ENCODE measurements at places on chromosomes 16 and 17.

DNA sequence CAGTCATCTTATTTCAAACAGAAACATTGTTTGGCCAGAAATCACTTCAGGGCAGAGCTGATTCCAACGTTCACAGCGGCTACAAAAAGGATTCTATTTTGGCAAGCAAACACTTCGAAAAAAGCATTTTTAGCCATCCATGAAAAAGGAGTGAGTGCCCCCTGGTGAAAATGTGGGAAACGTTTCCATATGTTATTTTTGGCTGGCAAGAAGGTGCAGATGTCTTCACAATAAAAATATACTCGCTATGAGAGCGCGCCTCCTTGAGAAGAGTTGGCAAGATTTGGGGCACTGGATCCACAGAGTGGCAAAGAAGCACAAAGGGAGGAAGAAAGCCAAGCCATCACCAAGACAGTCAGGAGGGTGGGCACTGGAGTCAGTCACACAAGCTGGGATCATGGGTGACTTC is 191.1 kb downstream of the CHD9NB start:
- DNase-seq = no peak

DNA sequence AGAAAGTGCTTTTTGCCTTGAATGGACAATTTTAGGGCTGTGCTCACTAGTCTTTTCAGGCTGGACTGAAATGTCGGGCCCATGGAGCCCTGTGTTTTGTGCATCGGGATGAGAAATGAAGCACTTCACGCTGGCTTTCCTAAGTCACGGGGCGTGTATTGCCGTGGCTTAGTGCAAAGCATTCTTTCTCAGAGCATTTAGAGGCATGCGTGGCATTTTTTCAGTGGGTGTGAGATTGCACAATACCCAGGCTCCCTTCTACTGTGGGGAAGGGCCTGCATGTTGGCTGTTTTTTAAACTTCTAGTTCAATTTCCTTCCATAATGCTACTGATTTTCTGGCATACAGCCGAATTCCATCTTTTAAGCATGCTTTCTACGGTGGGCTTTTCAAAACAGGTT is 12.6 kb upstream of the POLR3E start:
- DNase-seq = no peak

- DNase-seq = peak; percentile 59
These were observed 40.0 kb upstream of the CCR7 start for GRCh38 chr17:40605306-40605705.

DNA sequence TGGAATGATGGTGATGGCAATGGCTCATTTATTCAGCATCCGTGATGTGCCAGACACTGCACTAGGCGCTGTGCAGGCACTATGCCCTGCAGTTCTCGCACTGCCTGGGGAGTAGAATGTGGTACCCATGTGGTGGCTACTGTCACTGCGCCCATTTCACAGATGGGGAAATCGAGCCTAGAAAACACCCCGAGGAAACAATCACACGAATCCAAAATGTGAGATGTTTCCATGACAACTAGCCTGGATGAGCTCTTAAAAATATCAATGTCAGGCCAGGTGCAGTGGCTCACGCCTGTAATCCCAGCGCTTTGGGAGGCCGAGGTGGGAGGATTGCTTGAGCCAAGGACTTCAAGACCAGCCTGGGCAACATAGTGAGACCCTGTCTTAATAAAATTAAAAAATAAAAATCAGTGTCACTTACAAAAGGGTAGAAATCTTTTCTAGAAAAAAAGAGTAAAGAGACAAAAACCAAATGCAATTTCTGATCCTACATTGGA is 57.9 kb upstream of the TNRC6A start:
- DNase-seq = no peak

DNA sequence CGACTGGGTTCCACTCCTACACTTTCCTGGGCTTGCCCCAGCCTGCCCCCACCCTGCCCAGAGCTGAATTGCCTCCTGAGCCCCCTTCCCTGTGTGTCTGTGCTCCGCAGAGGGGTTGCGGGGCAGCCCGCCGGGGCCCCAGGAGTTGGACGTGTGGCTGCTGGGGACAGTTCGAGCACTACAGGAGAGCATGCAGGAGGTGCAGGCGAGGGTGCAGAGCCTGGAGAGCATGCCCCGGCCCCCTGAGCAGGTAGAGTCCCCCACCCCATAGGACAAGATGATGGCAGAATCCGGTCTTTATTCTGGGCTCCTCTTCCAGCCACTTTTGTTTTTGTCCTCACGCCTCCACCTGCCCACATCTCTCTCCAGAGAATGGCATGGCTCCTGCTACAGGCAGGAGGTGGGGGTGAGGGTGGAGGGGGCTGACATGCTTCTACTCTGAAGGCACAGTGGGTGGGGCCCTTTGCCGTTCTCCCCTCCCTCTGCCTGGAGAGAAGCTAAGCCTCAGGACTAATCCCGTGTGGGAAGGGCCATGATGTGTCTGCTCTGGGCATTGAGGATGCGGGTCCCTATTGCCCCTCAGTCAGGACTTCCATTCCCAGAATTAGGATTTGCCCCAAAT is 3.5 kb downstream of the ACBD4 start:
- DNase-seq = no peak

- DNase-seq = no peak
These were observed 8.6 kb downstream of the C16orf90 start for GRCh38 chr16:3486506-3487215.

DNA sequence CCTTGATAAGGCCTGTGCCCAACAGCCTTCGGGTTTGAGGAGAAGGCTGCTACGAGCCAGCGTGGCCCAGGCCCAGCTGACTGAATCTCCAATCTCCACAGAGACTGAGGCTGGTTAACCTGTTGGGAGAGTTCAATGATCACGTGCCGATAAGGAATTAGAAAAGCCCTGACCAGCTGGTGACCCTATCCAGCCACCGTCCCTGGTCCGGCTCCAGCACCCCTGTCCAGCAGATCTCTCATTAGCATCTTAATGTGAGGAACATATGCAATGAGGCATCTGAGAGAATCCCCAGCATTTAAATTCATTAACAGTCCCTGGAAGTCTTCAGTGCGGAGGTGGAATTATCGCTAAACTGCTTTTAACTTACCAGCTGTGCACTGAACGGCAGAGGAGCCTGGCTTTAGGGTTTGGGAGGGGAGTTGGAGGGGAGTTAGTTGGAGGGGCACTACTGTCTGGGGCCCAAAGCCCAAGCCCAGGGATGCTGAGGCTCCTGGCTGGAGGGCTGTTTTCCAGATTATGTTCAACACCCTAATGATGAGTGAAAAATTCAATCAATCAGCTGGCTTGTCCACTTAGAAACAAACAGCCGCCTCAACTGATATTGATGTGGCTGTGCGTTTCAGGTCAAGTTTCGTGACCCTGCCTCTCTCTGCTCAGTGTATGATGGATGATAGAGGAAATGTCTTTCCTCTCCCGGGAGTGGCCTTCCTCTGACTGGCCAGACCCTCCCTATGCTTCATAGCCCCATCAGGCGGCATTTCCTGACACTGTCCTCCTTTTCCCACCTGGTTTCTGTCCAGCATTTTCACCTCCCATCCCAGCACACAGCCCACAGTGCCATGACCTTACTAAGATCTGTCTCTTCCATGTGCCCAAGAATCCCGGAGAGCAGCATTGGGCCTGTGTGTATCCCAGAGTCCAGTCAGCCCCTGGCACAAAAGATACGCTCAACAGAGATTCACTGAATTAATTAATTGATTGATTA is 184.5 kb downstream of the CCT6B start:
- no peak for DNase-seq

GRCh38 chr16:31429796-31430195 is 1.6 kb upstream of the COX6A2 start:
- DNase-seq = no peak

DNA sequence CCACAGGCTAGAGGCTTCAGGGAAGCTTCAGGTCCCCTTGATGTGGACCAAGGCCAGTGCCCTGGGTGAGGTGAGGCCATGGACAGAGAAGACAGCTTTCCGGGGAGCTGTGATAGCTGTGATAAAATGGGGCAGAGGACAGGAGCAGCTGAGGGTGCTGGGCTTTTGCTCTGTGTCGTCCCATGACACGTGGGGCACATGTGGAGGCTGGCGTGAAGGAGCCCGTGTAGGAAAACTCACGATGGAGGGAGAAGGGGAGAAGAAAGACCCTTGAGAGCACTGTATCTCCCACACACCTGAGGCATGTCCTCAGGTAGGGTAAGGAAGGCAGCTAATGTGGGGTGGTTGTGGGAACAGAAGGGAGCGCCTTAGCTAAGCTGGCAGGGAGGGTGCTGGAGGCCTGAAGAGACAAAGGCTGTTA is 21.3 kb downstream of the B9D1 start:
- no peak for DNase-seq

GRCh38 chr16:65916995-65917394 is 449.5 kb upstream of the CDH5 start:
- DNase-seq = no peak

DNA sequence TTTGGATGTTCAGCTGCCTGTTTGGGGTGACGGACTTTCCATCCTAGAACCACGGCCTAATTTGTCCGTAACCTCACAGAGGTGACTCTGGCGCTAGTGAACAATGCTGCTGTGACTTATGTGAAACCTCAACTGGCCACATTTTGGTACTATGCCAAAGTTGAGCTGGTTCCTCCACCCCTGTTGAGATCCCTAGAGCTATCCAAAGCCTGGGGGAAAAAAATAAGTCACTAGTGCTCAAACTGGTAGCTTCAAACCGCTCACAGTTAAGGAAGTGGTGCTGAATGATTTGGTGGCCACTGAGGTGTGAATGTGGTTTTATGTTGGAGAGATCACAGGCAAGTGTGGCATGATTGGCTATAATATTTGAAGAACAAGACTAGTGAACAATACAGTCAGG is 11.3 kb upstream of the TUBG2 start:
- DNase-seq = no peak

- no peak for DNase-seq
These were observed 90.7 kb downstream of the PITPNC1 start for GRCh38 chr17:67467500-67468455.

- no peak for DNase-seq
These were observed 100.7 kb downstream of the CYLD start for GRCh38 chr16:50842589-50842988.

DNA sequence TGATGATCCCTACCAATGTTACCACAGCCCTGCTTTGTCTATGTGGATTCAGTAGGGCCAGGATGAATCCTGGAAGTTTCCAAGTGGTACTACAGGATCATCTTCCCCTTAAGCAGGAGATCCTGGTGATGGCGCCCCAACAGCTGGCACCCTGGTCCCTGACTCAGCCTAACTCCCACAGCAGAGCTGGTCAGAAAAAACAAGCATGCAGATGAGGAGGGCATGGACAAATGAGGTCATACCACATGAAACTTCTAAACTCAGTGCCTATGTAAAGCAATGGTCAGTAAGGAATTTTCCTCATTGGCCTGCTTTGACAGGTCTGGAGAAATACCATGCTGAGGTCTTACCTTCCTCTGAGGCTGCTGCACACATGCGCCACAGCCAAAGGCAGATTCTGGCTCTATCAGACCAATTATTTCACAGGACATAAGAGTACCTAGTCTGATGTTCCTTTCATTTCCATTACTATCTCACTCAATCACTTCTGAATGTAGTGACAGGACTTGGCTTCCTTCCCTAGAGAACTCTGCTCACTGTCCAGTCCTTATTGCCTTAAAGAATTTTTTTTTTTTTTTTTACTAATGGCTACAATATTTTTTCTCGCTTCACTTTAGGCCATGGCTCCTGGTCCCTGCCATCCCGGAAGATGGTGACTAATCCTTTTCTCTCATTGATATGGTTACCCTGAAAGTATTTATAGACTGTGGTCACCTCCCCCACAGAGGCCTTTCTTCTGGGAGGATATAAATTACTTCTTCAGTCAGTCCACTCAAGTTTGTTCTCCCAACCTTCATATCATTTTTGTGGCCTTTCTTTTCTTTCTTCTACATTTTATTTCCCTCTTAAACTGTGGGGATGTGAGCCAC is 525.2 kb upstream of the PSMD7 start:
- DNase-seq = no peak

GRCh38 chr17:14474591-14474990 is 173.7 kb downstream of the HS3ST3B1 start:
- DNase-seq = no peak

DNA sequence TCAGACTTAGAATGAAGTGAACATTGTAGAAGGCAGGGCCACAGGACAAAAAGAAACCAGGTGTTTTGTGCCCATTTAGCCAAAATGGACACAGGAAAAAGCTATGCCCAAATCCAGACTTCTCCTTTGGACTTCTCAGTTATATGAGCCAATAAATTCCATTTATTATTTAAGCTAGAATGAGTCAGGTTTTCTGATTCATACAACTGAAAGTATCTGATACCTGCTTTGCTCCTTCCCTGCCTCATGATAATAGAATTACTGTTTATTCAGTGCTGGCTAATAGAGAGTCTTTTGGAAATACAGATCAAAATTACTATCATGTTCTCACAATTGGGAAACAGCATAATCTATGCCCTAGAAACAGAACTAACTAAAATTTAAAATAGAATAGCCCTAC is 8.7 kb upstream of the CPD start:
- DNase-seq = no peak

GRCh38 chr16:80285104-80285503 is 255.7 kb upstream of the DYNLRB2 start:
- no peak for DNase-seq

DNA sequence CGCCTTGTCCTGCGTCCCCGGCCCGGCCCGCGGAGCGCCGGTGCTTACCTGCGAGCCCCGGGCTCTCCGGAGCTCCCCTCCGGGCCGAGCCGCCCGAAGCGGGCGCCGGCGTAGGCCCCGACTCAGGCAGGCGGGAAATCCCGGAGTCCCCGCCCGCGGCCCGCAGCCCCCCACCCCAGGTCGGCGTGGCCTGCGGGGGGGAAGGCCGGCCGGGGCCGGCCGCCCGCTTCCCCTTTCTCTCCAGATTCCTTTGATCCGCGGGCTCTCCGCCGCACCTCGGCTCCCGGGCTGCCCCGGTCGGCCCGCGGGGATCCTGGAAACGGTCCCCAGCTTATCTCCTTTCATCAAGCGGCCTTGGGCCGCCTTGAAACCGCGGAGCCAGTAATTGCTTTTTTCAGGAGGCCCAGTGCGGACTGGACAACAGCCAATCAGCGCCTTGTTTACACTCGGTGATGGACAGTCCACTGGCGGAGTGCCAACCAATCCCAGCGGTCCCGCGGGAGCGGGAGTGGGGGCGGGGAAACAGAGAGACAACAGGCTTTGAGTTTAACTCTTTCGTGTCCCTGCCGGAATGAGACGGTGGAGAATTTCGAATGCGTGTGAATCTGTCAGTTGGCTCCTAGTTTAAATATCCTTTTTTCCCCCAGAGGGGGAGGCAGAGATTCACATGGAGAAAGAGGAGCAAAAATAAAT is 1.4 kb upstream of the BAHCC1 start:
- peak; percentile 57 for DNase-seq

DNA sequence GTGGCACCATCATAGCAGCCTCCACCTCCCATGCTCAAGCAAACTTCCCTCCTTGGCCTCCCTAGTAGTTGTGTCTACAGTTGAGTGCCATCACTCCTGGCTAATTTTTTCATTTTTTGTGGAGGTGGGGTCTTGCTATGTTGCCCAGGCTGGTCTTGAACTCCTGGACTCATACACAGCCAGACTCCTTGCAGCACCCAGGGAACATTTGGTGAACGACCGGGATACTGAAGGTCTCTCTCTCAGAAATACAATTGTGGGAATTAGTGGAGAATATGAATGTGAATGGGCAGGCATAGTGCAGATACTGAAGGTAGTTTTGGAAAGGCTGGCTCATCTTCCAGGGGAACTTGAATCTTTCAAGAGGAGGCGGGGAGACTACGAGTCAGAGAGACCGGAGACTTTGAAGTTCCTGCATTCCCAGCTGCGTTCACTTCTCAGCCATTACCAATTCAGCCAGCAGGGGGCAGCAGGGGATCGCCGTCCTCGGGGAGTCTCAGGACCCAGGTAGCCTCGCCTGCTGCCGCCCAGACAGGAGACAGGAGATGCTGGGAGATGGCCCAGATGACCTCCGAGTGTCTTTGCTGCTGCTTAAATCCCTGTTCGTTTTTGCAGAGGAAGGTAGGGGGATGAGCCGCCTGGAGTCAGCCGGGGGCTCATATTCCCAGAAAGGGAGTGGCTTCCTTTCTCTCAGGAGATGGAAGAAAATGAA is 68.6 kb downstream of the HAPSTR1 start:
- DNase-seq = peak; percentile 14

All from stimulated activated CD4-positive, alpha-beta T cell treated with anti-CD3 and anti-CD28 coated beads, Interleukin-12 subunit alpha, Interleukin-12 subunit beta, amount 100 ng/mL, for 4 hours (primary cell).